Activated T-helper 1 cell treated with anti-CD3 and anti-CD28 coated beads, Interleukin-12 subunit alpha, Interleukin-12 subunit beta, Interleukin-2, Interleukin-4 antibody, amounts not matched to agents 30 ng/mL and 10 ng/mL and 1 ng/mL, durations not matched to agents 14 hours and 24 hours and 36 hours (primary cell): ENCODE measurements at places on chromosomes 5 and 9.

GRCh38 chr5:135189024-135189423, 155.0 kb upstream of the PITX1 start:
- no peak for DNase-seq

DNA sequence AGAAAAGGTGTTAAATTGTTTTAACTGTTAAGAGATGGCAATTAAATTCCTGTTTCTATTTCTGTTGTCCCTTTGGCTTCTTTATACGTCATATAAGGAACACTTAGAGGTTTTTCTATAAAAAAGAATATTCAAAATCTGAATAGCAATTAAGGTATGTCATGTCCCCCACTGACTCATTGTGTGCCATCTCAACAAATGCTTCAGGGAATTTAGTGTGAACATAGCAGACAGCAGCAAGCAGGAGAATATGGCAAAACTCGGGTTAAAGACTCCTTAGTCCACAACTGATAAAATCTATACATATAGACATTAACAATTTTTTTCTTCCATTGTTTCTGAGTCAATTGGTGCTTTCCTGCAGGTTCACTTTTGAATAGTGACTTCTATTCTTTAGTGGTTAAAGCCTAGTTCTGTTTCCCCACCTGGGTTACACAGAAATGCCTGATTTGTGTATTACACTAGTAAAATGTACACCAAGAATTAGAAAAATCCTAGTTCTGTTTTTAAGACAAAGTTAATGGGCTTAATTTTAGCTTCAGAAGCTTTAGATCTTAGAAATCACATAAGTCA, 17.9 kb upstream of the RPS23 start:
- no peak for DNase-seq

GRCh38 chr5:68170826-68171558, 44.6 kb upstream of the PIK3R1 start:
- DNase-seq: no peak

DNA sequence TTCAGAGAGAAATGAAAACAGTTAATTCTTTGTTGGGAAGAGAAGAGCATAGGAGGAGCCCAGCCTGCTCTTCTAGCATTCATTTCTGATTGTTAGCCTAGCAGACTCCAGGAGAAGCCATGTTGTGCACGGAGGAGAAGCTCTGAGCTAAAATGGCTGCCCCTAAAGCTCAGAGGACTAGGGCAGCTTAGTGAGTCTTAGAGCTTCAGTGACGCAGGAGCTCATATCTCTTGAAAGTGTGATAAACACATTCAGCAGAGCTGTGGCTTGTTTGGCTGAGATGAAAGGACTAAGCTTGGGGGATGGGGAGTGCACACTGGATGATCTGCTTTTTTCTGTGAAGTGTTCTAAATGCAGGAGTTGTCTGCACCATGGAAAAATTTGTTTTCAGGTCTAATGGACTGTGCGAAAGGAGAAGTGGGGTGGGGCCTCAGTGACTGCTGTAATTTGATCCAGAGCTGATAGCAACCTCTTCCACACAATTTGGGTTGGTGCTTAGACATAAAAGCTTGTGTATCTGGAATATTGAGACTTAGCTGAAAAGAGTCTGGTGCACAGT, 58.5 kb downstream of the ZNF462 start:
- no peak for DNase-seq

GRCh38 chr5:127187706-127188105, 102.9 kb upstream of the MEGF10 start:
- no peak for DNase-seq

GRCh38 chr5:127834094-127834531, 130.9 kb downstream of the CCDC192 start:
- no peak for DNase-seq

DNA sequence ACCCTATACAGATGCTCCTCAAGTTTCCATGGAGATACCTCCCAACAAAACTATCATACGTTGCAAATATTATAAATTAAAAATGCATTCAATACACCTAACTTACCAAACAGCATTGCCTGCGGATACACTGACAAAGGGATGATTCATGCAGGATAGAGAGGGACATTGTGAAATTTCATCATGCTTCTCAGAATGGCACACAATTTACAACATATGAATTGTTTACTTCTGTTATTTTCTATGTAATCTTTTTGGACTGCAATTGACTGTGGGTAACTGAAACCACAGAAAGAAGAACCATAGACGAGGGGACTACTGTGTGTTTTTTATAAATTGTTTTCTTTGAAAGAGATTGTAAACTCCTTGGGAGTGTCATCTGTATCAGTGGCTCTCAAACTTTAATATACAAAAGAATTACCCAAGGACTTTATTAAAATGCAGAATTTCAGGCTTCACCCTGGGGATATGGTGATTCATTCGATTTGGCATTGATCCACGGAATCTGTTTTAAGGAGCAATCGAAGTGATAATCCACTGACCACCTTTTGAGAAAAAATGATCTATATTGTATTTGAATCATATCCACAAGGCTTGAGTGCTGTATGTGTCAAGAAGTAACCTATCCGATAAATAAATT, 146.4 kb downstream of the SGCD start:
- no peak for DNase-seq

- no peak for DNase-seq
Observed at GRCh38 chr5:96197347-96197746, 235.7 kb upstream of the ELL2 start.

DNA sequence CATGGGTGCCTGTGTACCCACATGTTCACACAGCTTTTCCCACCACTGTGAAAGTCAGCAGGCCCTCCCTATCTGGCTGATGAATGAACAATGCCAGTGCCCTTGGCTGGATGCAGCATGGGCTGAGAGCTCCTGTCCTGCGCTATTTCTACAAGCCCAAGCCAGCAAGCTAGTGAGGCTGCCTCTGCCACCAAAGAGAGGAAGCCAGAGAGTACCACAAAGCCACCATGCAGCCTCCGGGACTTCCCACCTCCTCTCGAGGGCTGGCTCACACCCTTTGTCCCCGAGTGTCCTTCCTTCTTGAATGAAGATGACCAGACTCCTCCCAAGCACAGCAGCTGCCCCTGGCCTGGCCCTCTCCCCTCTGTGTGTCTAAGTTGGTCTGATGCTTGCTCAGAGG, 76.5 kb downstream of the SH3PXD2B start:
- DNase-seq: no peak

GRCh38 chr5:178289438-178289837, 56.8 kb upstream of the PHYKPL start:
- DNase-seq: no peak

GRCh38 chr5:116498503-116499048, 76.0 kb downstream of the SEMA6A start:
- no peak for DNase-seq

DNA sequence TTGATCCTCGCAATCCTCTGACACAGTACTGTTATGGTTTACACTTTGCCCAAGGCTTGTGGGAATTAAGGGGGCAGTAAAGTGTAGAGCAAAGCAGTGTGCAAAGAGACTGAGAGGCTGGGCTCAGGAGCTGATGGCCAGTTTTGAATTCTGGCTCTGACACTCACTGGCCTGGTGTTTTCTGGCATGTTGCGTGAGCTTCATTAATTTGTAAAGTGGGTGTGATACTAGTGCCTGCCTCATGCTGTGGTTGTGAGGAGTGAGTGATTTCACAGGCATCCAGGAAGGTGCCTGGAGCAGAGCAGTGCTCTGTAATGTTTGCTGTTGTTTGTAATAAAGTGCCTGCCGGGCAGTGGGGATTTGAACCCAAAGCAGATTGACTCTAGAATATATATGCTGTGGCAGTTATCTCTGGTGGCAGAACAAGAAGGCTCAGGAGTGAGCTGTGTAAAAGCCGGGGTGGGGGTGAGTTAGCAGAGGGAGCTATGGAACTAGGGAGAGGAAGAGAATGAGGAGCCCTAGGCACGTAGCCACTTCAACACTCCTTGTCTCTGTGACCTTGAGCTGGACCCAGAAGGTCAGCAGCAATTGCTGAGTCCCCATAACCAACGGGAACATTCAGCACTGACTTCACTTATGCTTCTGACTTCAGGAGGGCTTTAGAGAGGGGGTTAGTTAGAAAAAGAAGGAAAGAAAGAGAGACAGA, 108.5 kb downstream of the DOCK2 start:
- DNase-seq: no peak

DNA sequence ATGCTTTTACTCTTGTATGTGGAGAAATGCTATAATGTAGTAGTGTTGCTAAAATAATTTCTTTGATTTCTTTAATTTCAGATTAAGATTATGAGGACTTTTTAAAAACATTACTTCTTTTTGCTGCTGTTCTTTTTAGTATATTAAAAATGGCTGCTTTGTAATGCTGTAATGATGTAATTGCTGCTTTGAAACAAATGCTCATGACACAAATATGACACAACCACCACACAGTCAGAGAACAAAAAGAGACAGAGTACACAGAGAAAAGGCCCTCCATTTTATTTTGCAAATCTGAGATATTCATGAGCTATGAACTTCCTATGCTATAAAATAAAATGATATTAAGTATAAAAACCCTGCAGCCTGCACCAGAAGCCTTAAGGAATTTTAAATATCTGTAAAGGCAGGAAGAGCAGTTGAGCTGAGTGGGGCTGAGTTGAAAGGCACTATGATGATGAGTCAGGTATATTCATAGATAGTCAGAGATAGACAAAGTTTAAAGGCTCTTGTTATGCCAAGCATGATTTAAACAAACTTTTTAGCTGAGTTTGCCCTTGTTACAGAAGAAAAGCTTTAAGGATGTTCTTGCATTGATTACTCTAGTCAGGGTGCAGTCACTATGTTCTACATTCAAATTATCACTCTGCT, 5.1 kb upstream of the POU5F2 start:
- no peak for DNase-seq

- no peak for DNase-seq
Observed at GRCh38 chr5:75469017-75469416, 42.4 kb downstream of the CERT1 start.

DNA sequence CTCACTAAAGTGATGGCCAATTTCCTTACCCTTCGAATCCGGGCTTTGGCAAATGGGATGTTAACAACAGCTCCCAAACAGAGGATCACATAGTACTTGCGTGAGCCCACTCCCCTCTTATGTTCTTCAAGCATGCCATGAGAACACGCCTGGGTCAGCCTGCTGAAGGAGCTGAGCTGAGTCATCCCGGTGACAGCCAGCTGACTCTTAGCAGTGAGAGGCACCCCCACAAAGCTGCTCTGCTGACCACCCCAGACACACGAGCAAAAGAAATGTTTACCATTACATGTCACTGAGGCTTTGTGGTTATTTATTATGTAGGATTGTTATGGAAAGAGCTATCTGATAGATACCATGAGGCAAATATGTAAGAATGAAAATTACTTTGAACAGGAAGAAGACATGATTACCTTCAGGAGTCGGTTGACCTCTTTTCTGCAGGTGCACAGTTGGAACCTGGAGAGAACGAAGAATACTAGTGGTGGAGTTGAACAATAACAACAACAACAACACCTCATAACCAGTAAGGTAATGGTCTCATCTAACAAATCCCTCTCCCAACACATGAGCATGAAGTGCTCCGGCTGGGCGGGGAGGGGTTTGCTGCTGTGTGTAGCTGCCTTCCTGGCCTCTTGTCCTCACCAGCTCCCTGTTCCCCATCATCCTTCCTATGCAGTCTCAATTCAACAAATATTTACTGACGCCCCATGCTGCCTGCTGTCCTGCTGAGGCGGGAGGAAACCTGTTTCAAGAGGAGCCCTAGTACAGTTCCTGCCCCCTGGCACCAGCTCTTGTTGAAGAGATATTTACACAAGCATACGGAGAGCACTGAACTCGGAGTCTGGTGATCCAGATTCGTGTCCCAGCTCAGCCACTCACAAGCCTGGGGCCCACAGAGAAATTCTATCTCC, 69.4 kb upstream of the LHFPL2 start:
- no peak for DNase-seq

DNA sequence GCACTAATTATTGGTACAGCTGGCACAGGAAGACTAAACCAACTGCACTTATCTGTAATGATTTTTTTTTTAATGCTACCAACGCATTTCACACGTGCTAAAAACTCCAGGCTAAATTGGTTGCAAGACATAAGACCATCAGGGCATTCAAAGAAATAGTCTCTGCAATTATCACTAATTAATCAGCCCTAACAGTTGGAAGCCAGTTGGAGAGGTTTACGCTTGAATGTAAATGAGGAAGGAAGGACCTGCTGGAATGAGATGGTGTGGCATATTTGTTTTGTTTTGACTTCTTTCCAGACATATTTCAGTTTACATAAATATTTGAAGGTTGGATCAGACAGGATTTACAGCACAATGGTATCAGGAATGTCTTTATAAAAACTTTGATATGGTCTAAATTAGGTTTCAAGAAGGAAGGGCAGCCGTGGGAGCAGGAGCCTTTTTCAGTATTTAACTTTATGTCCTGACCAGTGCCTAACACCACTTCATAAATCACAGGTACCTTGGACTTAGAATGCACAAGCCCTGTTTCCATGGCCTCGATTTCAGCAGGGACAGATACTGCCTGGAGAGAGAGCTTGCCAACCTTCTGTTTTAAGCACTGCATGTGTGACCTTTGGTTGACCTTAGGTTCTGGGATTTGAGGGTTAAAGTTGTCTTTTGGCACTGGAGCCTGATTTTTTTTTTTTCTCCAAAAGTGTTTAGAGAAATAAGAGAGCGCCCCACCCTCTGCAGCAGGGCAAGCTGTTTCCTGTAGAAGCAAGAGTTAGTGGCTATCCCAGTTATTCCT, 199.8 kb upstream of the MAP3K1 start:
- DNase-seq: no peak

DNA sequence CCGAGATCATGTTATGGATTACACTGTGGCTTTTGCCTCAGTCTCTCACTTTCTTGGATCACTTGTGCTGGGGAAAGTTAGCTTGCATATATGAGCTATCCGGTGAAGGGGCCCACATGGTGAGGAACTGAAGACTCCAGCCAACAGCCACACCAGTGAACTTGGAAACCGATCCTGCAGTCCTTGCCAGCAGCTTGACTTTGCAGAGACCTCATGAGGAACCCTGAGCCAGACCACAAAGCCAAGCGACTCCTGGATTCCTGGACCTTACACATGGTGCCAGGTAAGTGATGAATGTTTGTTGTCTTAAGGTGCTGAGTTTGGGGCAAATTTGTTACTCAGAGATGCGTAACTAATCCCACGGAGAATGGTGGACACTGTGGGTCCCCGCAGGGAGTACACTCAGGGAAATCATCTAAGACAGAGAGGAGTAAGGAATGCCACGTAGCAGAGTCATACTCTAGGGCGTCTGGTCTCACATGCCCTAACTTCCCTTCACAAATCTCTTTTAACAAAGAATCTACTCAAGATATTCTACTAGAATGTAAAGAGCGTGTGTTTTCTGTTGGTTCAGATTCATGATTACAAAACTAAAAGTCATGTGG, 76.5 kb upstream of the PJA2 start:
- DNase-seq: no peak

GRCh38 chr9:115039516-115040120, 78.3 kb downstream of the TNC start:
- no peak for DNase-seq
